ENCODE measurements at places on chromosomes 1 and 21.

DNA sequence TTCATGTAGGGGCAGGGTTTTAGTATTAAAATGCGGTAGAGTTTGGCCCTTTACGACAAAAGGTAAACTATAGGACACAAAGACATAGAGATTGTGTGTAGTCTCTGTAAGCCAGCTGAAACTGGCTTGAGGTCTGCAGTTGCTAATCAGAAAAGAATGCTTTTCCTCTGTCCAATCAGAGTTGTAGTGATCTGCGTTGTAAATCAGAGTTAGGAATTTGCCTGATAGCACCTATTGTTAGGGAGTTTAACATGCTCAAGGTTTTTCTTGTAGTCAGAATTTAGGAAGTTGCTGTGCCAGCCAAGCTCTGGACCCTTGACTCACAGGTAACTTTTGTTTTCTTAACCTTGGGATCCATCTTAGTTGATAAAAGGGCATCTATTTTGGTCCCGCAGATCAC lies 61.2 kb upstream of the VTCN1 start:
- H3K4me1 ChIP-seq = no peaks in the 10 kb centered on the region
- DNase-seq = no peak
- no peak overlapping the region for H3K27ac ChIP-seq
- no peak overlapping the region for H3K4me3 ChIP-seq
- no peaks in the 10 kb centered on the region for H3K36me3 ChIP-seq

GRCh38 chr1:96240438-96240837 lies 481.1 kb upstream of the PTBP2 start:
- no peak for DNase-seq
- H3K4me1 ChIP-seq = no peaks in the 10 kb centered on the region
- no peaks in the 10 kb centered on the region for H3K36me3 ChIP-seq
- no peak overlapping the region for H3K4me3 ChIP-seq
- no peak overlapping the region for H3K27ac ChIP-seq

GRCh38 chr1:8023287-8023994 lies 2.7 kb downstream of the ERRFI1 start:
- H3K4me3 ChIP-seq = no peak overlapping the region
- no peaks in the 10 kb centered on the region for H3K4me1 ChIP-seq
- DNase-seq = no peak
- H3K27ac ChIP-seq = no peak overlapping the region

DNA sequence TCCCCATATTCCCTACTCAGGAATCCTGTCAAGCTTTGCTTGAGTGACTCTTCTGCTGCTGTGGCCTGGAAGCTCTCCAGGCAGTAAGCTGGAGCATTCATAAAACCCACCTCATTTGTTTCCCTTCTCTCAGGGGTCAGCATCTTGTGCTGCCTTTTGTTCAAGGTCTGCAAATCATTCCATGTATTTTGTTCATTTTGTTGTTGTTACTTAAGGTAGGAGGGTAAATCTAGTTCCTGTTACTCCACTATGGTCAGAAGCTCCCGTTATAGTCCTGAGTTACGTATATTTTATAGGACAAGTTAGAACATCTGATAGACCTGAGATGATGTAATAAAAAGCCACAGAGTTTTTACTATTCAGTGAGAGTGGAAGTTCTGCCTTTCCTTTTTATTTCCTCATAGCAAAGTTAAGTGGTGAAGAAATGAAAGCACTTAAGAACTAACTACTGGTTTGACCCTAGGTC lies 9.9 kb downstream of the SYNJ1 start:
- no peaks in the 10 kb centered on the region for H3K4me1 ChIP-seq
- no peak overlapping the region for H3K4me3 ChIP-seq
- DNase-seq = no peak
- no peaks in the 10 kb centered on the region for H3K27me3 ChIP-seq
- H3K27ac ChIP-seq = no peak overlapping the region
- H3K36me3 ChIP-seq = peaks cover 51% of the 10 kb centered on the region

DNA sequence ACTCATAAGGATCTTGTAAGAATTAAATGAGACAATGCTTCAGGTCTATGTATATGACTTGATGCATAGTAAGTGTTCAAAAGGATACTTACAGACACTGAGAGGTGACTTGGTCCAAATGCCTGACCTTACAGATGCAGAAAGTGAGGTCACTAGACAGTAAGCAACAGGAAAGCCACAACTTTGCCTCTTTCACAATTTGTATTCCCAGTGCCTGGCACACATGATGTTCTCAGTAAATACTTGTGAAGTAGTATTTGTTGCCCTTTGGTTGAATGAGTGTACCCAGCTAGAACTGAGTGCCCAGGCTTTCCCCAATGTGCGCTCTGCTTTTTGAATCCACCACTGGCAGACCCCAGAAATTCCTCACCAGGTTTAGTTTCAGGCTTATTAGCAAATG lies 105.1 kb downstream of the BEND5 start:
- no peak for DNase-seq
- no peak overlapping the region for H3K4me3 ChIP-seq
- H3K27me3 ChIP-seq = peaks cover 21% of the 10 kb centered on the region
- H3K4me1 ChIP-seq = no peaks in the 10 kb centered on the region
- H3K36me3 ChIP-seq = no peaks in the 10 kb centered on the region
- H3K27ac ChIP-seq = no peak overlapping the region

- DNase-seq = no peak
- H3K27ac ChIP-seq = no peak overlapping the region
- no peaks in the 10 kb centered on the region for H3K27me3 ChIP-seq
- peaks cover 5% of the 10 kb centered on the region for H3K4me1 ChIP-seq
- no peaks in the 10 kb centered on the region for H3K36me3 ChIP-seq
Measured at GRCh38 chr1:62385923-62386322, 50.9 kb upstream of the USP1 start.
